ENCODE measurements at places on chromosomes 1 and 21. TPM values are rescaled to one million over a fixed set of nuclear protein-coding genes. Genes with fewer than 3 reads are reported as not detected.

Gene PRPF38A
- 9.2 TPM for polyA plus RNA-seq

Gene SERTAD4
- polyA plus RNA-seq = 1.9 TPM

Gene TADA1
- 8.1 TPM for polyA plus RNA-seq

Gene TNFRSF4
- polyA plus RNA-seq = 2.3 TPM

Gene DPT
- 77.0 TPM for polyA plus RNA-seq

Gene COL6A1
- polyA plus RNA-seq = 165 TPM

Gene TLR5
- polyA plus RNA-seq = 1.9 TPM

Gene LCA5L
- polyA plus RNA-seq = 0.50 TPM

Gene CLIC6
- 6.1 TPM for polyA plus RNA-seq

Gene HSD3B1
- not detected for polyA plus RNA-seq

Gene ARMH1
- polyA plus RNA-seq = 0.91 TPM

Gene SLC35F3
- not detected for polyA plus RNA-seq

Gene RGS13
- polyA plus RNA-seq = 0.14 TPM

Gene FAM177B
- 0.14 TPM for polyA plus RNA-seq

Gene SPRR3
- 0.50 TPM for polyA plus RNA-seq

Gene INAVA
- not detected for polyA plus RNA-seq

Gene BTBD19
- 6.4 TPM for polyA plus RNA-seq

Gene SLC45A1
- polyA plus RNA-seq = 2.5 TPM

Gene RSPO1
- not detected for polyA plus RNA-seq

Gene RBM11
- polyA plus RNA-seq = 2.3 TPM

Gene TMIGD3
- polyA plus RNA-seq = 2.1 TPM

Gene RGSL1
- not detected for polyA plus RNA-seq

Gene ANXA9
- polyA plus RNA-seq = 0.23 TPM

Gene HIPK1
- polyA plus RNA-seq = 14.4 TPM

Gene SLX9
- 25.1 TPM for polyA plus RNA-seq

Gene CELA2B
- polyA plus RNA-seq = not detected

Gene PTGER3
- polyA plus RNA-seq = 1.3 TPM

Gene IGFN1
- 0.54 TPM for polyA plus RNA-seq

Gene GJB5
- not detected for polyA plus RNA-seq

Gene INTS11
- 70.3 TPM for polyA plus RNA-seq

Gene CASQ2
- polyA plus RNA-seq = 702 TPM

Gene NEGR1
- 9.1 TPM for polyA plus RNA-seq

Gene PHC2
- polyA plus RNA-seq = 93.7 TPM

Gene OR10J1
- polyA plus RNA-seq = not detected

Gene CCDC24
- polyA plus RNA-seq = 2.8 TPM

Gene FCGR1A
- polyA plus RNA-seq = 1.9 TPM

Gene FMN2
- polyA plus RNA-seq = 0.16 TPM

Gene CHML
- polyA plus RNA-seq = 1.1 TPM

Gene OR2L3
- not detected for polyA plus RNA-seq

Gene FAM163A
- 0.16 TPM for polyA plus RNA-seq
